Left lobe of liver (tissue), 2 donors: ENCODE measurements at places on chromosomes 5 and 9. TPM values are rescaled to one million over a fixed set of nuclear protein-coding genes. Genes with fewer than 3 reads are reported as not detected.

DNA sequence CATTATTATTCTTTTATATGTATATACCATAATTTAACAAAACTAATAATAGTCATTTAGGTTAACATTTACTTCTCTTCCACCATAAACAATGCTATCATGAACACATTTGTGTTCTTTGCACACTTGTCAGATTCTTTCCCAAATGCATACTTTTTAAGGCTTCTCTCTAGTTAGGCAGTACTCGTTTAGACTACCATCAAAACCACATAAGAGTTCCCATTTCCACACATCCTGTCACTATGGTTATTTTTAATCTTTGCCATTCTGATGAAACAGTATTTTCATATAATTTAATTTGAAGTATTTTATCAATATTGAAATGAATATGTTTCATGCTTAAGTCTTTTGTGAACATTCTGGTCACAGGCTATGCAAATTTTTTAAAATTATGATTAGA is 15.1 kb downstream of the DROSHA start:
- no peak for DNase-seq

DNA sequence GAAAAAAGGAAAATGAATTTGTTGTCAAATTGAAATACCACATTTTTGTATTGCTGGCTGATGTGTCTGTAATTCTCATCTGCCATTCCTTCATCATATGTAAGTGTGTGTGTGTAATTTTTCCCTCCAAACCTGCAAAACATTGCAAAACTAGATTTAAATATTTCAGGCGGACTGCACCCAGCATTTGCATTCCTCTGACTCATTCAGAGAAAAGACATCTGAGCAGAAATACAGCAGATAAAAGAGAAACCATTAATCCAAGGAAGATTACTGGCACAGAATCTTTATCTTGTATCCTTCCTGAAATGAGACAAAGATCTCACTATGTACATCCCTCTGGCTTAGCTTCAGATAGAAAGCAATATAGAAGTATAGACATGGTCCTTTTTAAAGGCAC is 275.3 kb downstream of the TMEM38B start:
- DNase-seq, result no peak

GRCh38 chr9:68746525-68746924 is 41.5 kb downstream of the PIP5K1B start:
- no peak for DNase-seq

GRCh38 chr9:127263664-127264063 is 910 bp upstream of the GARNL3 start:
- no peak for DNase-seq

DNA sequence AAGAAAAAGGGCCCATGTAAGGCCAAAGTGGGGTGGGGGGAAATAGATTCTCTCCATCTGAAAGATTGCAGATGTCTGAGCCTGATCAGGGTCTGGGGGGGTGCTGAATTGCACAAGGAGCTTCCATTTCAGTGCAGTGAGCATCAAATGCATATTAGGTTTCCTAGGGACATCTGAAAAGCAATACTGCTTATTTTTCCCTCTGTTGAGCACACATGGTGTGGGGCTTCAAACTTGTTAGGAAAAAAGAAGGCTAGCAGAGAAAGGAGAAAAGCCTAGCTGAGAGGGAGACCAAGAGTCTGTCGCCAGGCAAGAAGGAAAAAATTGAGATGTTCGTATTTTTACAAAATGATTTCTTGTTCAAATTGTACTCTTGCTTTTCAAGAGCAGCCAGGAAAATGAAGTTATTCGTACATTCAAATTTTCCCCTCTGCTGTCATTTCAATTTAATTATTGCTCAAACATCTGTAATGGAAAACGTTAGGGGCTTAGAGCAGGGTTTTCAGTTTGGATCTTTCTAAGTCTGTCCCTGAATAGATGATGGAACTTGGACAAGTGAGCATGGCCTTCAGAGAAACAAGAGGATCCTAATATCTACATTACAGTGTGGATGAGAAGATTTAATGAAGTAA is 191.9 kb upstream of the GAS1 start:
- DNase-seq, result no peak

GRCh38 chr9:128382261-128382660 is 11.1 kb downstream of the URM1 start:
- DNase-seq, result no peak

GRCh38 chr9:12846035-12846434 is 71.2 kb downstream of the LURAP1L start:
- DNase-seq, result no peak

- no peak for DNase-seq
Observed at GRCh38 chr9:105900123-105900522, 205.8 kb downstream of the TMEM38B start.

- no peak for DNase-seq
Observed at GRCh38 chr5:81244451-81244850, 11.3 kb downstream of the CKMT2 start.

GRCh38 chr9:124045076-124045829 is 33.7 kb downstream of the LHX2 start:
- DNase-seq, result peak; percentile 62

- no peak for DNase-seq
Observed at GRCh38 chr5:368183-369084, 46.9 kb downstream of the AHRR start.

DNA sequence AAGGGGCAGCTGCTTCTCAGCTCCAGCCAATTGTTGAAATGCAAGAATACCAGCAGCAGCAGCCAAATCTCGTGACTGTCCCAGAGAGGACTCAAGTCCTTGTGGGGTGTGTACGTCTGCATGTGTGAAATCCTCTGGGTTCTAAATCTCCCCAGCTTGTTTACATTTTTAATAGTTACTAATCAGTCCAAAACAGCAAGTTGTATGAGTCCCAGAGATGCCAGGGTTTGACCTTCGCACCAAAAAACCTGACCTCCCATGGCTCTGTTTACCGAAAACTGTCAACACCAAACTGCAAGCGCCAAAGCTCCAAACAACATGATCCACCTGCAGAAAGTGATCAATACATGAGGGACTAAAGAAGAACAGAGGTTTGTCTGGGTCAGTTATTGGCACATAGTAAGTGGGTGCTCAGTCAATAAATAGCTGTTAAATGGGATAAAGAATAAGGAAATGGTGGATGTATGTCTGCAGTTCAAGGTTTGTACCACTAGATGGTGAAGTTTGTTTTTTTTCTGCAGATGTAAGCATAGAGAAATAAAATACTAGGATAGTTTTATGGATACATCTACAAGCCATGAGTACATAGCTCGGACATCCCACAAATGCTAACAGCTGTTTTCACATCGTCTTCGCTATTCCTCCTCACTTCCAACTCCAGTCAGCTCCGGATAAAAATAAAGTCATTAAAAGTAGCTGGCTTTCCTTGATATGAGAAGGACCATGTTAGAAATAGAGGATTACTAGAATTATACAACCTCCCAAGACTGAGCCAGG is 85.3 kb upstream of the ADRB2 start:
- DNase-seq, result peak; percentile 70

- DNase-seq, result no peak
Observed at GRCh38 chr5:171672556-171672955, 113.1 kb upstream of the SMIM23 start.

DNA sequence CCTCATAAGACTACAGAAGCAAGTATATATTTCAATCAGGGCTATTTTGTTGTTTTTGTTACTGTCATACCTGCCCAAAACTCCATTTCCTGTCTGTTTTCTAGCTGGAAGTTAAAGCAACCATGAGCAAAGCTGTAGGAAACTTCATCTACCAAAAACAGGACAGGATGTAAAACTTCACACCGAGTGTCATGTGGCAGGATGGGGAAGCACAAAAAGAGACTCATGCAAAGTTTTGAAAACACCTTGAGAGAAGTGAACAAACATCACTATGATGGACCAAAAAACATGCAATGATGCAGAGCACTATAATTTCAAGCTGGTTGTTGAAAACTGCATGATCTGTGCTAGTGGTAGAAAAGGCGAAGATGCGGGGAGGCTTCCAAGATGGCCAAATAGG is 6.3 kb upstream of the GZMA start:
- DNase-seq, result no peak

- no peak for DNase-seq
Observed at GRCh38 chr5:131193106-131193505, 22.4 kb downstream of the LYRM7 start.

GRCh38 chr9:121298689-121299466 is 30.9 kb downstream of the GSN start:
- no peak for DNase-seq

DNA sequence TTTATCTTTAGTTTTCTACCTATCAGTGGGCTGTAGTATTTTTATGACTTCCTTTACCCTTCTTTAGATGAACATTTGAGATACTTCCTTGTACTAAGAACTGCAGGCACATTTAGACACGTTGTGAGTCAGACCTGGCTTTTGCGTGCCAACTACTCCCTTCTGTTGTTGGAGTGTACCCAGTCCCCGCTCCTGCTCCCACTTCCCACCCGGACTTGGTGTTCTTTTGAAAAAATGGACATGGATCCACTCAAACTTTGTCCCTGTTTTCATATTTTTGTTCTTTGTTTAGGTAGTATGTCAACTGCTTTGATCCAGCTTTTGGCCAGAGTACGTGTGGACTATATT is 60.7 kb downstream of the PARP8 start:
- DNase-seq, result no peak

- DNase-seq, result no peak
Observed at GRCh38 chr9:113724202-113724601, 151.9 kb upstream of the ZNF618 start.

DNA sequence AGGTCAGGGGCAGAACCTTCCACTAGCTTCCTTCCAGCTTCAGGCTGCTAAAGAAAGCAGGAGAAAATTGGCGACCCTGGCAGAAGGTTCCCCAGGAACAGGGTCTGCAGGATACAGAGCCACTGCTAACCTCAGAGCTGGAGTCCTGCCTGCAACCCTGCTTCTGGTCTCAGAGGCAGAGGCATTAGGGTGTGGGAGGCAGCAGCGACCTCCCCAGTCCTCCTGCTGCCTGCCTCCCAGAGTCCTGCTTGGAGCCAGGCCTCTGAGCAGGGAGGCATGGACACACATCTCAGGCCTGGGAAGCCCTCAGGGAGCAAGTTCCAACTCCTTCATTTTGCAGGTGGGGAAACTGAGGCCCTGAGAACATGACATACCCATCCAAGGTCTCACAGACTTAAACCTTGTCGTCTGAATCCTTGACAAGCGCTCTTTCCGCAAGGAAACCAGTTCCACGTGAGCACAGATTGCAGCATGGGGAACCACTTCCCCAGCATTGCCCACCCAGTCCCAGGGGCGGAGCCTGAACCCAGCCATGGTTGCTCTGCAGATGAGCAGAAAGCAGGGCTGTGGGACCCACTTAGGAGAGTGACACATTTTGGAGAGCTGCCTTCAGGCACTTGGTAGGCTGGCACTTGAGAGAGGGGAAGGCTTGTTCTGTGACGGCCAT is 28.2 kb upstream of the HAND1 start:
- no peak for DNase-seq

- DNase-seq, result no peak
Observed at GRCh38 chr5:98656125-98656795, 117.2 kb upstream of the RGMB start.

- DNase-seq, result no peak
Observed at GRCh38 chr5:143354025-143354424, 49.5 kb downstream of the NR3C1 start.

DNA sequence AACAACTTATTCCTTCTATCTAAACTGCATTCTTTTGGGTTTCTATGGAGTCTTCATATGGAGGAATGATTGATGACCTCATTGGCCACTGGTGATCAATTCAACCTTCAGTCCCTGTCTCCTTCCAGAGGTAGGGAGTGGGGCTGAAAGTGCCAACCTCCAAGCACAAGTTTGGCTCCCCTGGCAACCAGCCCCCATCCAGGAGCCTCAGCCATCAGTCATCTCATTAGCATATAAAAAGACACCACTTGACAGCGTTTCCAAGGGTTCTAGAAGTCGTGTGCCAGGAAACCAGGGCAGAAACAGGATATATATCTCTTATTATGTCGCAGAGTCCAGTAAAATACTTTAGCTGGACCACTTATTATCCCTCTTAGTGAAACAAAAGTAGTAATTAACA is 9.8 kb downstream of the SLC31A2 start:
- no peak for DNase-seq

DNA sequence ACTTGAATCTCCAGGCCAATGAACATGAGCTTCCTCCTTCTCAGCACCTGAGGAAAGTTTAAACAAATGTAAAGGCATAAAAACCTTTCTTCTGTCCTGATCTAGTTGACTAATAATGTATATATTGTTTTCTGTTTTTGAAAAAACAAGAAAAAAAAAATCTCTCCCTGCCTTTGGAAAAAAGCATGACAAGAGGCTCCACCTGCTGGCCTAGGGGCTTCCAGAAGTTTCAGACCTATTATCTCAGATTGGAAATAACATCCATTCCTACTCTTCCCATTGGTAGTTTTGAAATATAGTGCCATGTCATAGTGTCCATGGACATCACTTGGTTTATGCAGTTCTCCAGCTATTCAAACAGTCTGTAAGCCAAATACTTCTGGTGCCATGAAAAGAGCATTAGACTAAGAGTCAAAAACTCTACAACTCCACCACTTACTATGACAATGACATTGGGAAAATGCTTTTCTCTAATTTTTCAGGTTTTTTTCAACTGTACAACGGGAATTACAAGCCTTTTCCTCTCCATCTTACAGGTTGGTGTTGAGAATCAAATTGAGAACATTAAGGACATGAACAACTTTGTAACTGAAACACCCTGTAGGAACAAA is 409.6 kb upstream of the MPDZ start:
- no peak for DNase-seq

DNA sequence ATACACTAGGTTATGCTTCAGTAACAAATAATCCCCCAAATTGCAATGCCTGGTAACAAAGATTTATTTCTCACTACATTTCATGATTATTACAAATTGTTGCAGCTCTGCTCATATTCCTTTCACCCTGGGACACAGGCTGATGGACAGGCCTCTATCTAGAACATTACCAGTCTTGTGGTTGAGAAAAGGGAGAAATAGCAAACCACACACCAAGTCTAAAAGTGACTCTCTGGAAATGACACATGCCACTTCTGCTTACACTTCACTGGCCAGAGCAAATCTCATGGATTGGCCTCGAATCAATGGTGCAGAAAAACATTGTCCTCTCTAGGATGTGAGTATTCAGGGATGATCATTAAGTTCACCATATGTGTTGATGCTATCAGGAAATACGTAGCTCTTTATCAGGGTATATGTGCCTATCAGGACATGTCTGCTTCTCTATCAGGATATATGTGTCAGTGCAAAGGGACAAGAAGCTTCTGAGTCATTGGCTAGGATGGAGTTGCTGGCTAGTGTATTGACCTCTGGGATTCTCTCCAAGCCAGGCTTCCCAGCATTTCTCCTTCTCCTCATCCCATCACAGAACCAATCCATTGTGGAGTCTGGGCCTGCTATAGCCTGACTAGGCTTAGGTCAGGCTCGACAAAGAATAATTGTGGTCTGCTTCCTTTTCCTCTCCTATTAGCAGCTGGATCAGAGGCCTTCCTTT is 91.1 kb upstream of the CEP78 start:
- DNase-seq, result no peak

GARIN3 gene
- total RNA-seq, result not detected

S1PR3 gene
- 2.0 TPM for total RNA-seq

ISL1 gene
- total RNA-seq, result not detected

KCTD16 gene
- total RNA-seq, result 0.05 TPM

CDKN2B gene
- total RNA-seq, result 0.93 TPM

SAXO1 gene
- total RNA-seq, result not detected

ZNF354C gene
- 1.3 TPM for total RNA-seq

TLX3 gene
- not detected for total RNA-seq

ARID3C gene
- total RNA-seq, result 8.8 TPM

GLRX gene
- 41.3 TPM for total RNA-seq

MEIKIN gene
- total RNA-seq, result not detected

SHOC1 gene
- not detected for total RNA-seq
